Renal cortical epithelial cell (primary cell): ENCODE measurements at places on chromosomes 2 and 18. TPM values are rescaled to one million over a fixed set of nuclear protein-coding genes. Genes with fewer than 3 reads are reported as not detected.

- DNase-seq, result no peak
Observed at GRCh38 chr2:12715258-12716031, 1.3 kb upstream of the TRIB2 start.

DNA sequence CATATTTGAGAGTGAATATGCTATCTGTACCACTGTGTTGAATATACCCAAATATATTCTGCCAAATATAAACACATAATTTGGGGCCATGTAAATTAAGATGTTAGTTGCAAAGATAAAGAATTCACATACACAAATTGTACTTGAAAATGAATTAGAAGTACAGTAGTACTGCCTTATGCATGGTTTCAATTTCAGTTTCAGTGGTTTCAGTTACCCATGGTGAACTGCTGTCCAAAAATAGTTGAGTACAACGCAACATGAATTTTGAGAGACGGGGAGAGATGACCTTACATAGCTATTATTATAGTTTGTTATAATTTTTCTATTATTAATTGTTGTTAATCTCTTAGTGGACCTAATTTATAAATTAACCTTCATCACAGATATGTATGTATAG is 1313.0 kb upstream of the FAM98A start:
- DNase-seq, result no peak

DNA sequence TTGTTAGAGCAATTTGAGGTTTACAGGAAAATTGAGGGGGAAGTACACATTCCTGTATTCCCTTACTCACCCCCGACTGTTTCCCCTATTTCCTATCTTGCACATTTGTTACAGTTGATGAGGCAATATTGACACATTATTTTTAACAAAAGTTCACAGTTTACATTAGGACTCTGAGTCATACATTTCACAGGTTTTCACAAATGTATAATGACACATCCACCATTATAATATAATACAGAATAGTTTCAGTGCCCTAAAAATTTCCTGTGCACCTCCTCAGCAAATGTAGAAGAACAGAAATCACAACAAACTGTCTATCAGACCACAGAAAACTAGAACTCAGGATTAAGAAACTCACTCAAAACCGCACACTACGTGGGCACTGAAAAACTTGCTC is 160.6 kb upstream of the RMP24 start:
- DNase-seq, result no peak

DNA sequence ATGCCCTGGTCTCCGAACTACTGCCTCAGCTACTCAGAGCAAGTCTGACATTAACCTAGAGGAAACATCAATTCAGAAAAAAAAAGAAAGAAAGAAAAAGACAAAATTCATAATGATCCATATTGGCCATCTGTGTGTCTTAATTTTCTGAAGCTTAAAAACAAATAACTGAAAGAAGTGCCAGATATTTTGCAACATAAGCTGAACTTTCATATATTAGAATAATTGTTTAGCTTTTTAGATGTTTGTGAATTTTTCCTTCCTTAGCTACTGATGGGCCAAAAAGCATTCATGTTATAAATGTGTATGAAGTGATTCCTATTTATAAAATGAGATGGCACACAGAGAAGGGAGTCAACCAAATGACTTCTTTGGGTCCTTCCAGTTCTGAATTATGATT is 555.0 kb upstream of the CHAC2 start:
- DNase-seq, result no peak

Gene TMEM198
- total RNA-seq, result 1.6 and 2.2 TPM in 2 replicates

Gene CNGA3
- not detected in 2 replicates for total RNA-seq

- no peak for DNase-seq
Observed at GRCh38 chr2:240363746-240364581, 71.5 kb upstream of the GPC1 start.

- DNase-seq, result peak; percentile 35
Observed at GRCh38 chr2:80461505-80462197, 157.1 kb upstream of the LRRTM1 start.

GRCh38 chr2:4381049-4381448 is 677.7 kb downstream of the DCDC2C start:
- no peak for DNase-seq

DNA sequence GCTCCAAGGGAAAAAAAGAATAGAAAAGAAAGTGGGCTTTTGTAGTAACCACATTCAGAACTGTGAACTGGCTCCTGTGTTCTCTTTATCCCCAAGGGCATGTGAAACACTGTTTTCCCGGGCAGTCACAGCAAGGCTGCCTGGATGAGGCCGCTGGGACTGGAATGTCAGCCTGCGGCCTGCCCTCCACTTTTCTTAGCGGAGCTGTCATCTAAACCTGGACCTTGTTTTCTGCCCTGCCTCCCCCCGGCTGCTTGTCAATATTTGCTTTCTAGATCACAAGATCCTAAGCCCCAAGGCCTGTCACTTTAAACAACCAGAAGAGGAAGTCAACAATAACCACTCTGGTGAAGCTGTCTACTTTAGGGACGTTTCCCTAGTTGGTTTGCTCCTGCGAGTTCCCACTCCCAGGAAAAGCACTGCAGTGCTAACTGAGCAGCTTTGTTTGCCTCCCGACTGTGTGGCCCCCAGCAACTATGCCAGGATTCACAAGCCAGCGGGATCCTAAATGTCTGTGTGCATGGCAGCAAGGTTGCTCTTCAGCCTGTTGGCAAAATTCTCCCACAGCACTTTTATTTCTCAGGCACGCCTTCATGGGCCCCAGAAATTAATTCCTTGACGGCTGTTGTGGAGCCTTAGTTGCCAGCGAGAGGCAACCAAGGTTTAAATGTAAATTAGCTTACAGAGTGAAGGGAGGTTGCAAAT is 30.6 kb downstream of the SOWAHC start:
- peak; percentile 43 for DNase-seq

- no peak for DNase-seq
Observed at GRCh38 chr18:6681331-6681875, 48.1 kb upstream of the ARHGAP28 start.

DNA sequence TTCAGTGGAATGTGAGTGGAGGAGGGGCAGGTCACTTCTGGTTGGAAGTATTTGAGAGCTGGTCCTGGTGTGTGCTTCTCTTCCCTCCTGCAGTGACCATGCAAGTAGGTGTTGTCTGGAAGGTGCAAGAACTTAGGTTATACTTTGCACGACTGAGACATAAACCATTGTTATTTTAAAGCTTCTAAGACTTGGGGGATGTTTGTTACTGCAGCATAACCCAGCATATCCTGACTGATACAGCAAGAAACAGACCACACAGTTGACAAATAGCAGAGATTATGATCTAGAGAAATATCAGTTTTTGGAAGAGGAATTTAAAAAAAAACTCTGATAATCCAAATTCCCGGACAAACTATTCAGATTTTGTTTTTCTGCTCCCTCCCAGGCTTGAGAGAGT is 130.8 kb downstream of the ACTR3 start:
- no peak for DNase-seq

- DNase-seq, result peak; percentile 30
Observed at GRCh38 chr2:16093639-16094529, 153.5 kb downstream of the MYCN start.

Gene EIF5B
- total RNA-seq, result 27.8 and 118 TPM in 2 replicates
